Stimulated activated CD8-positive, alpha-beta memory T cell treated with anti-CD3 and anti-CD28 coated beads, Interleukin-7, amount 100 ng/mL, for 1 hour (primary cell): ENCODE measurements at places on chromosomes 11 and 22.

DNA sequence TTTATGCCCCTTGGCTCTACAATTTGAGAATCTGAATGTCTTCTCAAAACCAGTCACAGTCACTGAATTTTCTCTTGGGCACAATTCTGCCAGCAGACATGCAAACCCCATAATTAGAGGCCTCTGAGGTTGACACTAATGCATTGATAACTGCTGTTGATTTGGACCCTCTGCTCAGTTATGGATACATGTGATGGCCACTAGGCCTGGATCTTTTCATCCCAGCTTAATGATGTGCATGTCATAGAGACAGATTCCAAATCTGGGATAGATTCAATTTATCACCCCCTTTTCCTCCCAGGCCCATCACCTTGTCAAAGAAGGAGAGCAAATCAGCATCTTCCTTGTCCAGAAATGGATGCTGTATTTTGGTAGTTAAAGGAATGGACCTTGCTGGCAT is 92.2 kb downstream of the C11orf91 start:
- DNase-seq, result no peak

DNA sequence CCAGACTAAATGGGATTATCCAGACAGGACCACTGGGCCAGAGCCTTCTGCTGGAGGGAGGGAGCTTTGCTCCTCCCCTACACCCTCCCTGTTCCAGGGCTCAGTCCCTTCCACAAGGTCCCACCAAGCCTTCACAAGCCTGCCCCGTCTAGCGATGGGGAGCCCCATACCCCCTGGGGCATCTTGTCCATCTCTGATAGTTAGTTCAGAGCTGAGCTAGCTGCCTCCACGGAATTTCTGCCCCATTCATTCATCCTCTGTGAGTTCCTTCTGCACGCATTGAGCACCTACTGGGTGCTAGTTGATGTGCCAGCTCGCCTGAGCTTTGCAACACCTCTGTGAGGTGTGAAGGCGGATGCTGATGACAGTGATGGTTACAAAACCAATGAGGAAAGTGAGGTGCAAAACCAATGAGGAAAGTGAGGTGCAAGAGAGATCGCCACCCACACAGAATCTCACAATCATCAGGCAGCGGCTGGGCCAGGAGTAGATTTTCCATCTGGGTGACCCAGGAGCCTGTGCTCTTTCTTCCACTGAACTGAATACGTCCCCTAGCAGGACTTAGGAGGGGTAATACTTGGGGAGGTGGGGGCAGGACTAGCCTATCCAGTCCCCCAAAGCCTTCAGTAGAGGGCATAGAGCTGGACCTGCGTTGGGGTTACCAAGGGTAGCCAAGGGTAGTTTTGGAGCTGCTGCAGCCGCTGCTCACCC is 21.5 kb upstream of the CBX7 start:
- peak; percentile 23 for DNase-seq

DNA sequence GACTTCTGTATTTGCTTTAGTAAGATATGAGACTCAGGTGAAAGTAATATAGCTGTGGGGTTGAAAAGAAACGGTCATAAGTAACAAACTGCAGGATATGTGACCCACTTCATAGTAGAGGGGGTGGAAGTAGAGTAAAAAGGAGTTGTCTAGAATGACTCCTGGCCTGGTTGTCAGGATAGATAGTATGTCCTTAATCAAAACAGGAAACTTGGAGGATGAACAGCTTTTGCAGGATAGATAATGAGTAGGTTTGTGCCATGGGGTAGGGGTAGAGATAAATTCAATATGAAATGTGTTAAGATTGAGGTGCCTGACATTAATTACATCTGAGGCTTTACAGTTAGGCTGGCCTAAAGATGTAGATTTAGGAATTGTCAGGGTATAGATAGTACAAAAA is 47.0 kb upstream of the B3GNT6 start:
- DNase-seq, result no peak

DNA sequence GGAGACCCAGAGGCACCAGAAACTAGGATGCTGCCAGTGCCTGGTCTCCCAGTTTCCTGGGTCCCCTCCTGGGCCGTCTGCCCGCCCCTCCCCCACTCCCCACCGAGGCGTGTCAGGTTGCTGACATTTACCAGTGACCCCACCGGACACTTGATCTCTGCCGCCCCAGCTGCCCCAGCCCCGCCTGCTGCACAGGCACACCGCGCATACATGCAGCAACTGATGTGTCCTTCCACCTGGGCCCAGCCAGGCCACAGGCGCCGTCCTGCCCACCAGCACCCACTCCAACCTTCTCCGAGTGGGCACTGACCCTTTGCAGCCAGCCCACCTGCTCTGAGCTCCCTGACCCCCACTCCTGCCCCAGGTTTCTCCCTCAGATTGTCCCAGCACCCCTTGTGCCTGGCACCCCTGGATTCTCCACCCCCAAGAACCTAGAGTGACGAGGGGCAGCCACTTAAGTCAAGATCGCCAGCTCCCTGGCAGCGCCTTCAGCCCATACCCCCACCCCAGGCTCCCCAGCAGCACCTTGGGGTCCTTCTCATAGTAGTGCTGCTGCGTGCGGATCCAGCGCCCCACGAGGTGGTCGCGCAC is 548 bp downstream of the PYGM start:
- no peak for DNase-seq

GRCh38 chr22:48960980-48961660 is 866.6 kb downstream of the BRD1 start:
- no peak for DNase-seq

GRCh38 chr11:59615120-59615636 is 396 bp downstream of the OSBP start:
- peak; percentile 32 for DNase-seq

DNA sequence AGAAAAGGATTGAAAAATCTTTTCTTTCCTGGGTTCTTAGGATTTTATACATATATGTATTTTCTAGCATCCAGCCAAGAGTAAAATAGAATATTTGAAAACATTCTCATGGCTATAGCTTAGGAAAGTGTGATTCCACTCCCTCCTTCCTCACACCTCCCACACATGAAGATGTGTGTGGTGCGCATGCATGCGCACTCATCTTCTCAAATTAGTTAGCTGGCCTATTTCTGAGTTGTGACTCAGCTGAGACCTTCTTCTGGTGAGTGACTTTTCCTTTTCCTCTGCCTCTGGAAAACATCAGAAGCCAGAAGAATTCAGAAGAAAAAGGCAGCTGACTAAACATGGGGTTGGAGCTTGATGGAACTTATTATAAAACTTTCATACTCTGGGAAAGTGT is 149.8 kb downstream of the OR4C45 start:
- no peak for DNase-seq

- DNase-seq, result no peak
Observed at GRCh38 chr11:134516529-134516928, 104.5 kb upstream of the B3GAT1 start.

DNA sequence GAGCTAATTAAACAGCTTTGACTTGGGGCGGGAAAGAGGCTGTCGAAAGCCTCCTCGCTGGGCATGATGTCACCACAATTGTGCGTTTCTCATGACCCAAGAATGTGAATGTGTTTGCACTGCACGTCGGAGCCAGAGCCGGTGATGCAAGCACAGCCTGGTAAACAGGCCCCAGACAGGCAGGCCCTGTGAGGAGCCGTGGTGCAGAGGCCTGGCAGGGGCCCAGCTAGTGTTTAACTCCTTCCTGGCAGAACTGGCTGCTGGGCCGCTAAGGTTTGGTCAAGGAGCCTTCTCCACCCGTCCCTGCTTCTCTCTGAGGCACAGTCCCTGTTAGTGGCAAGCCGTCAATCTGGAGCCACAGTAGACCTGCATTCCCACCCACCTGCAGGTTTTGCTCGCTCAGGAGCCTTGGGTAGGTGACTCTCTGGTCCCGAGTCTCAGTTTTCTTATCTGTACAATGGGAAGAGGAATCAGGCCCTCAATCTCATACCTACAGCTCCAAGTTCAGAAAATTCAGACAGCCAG is 25.4 kb upstream of the SMTN start:
- no peak for DNase-seq

GRCh38 chr11:23497040-23497439 is 636.8 kb upstream of the CCDC179 start:
- DNase-seq, result no peak

- no peak for DNase-seq
Observed at GRCh38 chr11:34449013-34449412, 10.3 kb downstream of the CAT start.

GRCh38 chr22:39520226-39521105 is at the start of gene ATF4:
ATF4 (plus strand) TSS chr22:39520562; CDS start chr22:39521446, 884 bp downstream.
- DNase-seq, result peak; percentile 89

- DNase-seq, result no peak
Observed at GRCh38 chr11:92626624-92627023, 342.8 kb upstream of the MTNR1B start.

GRCh38 chr11:2303627-2304505 is 2.1 kb downstream of the TSPAN32 start:
- no peak for DNase-seq
